ENCODE measurements at places on chromosomes 5 and 9.

- no peak for DNase-seq
Observed at GRCh38 chr5:174418809-174419539, 305.4 kb upstream of the MSX2 start.

DNA sequence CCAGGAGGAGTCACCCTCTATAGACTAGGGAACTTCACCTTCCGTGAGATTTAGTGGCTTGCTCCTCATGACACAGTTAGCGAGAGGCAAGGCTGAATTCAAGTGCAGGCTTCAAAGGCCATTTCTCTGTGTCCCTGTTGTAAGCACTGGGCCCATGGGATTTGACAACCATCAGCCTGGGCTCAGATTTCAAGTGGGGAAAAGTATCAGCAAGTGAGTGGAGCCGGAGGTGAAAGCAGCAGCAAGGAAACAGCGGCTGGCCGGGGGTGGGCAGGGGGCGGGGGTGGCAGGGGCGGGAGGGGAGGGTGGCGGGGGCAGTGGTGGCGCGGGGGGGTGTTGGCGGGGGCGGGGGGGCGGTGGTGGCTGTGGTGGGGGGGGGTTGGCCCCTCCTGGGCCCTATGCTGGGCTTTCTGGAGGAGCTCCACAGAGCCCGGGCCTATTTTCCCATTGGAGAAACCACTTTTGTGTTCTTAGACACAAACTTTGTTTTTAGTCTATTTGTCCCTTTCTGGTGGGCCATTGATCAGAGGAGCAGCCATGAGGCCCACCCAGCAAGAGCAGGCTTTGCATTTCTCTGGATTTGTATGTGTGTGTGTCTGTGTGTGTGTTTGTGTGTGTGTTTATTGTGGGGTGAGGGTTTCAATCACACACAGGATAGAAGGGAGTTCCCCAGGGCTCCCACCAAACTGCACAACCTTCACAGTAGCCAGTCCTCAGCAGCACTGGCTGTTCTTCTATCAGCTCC, 165.4 kb upstream of the RAI14 start:
- no peak for DNase-seq

DNA sequence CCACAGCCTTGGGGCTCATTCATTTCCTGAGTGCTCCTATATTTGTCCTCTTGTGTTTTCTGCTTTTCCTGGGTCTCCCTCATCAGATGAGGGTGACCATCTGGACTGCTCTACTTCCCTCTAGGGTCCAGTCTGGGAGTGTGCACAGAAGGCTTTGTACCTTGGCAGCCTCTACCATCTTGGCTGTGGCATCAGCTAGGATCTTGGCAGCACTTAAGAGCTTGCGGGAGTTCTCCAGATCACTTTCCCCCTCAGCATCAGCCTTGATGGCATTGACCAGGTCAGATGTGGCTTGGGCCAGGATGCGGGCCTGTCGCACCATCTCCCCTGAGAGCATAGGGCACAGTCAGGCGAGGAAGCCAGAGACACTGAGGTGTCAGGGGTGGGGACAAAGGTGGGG, 15.8 kb downstream of the TLN1 start:
- DNase-seq = no peak

GRCh38 chr5:116532762-116533525, 41.7 kb downstream of the SEMA6A start:
- DNase-seq = no peak

- no peak for DNase-seq
Observed at GRCh38 chr9:34956648-34957047, 1.4 kb upstream of the PHF24 start.

DNA sequence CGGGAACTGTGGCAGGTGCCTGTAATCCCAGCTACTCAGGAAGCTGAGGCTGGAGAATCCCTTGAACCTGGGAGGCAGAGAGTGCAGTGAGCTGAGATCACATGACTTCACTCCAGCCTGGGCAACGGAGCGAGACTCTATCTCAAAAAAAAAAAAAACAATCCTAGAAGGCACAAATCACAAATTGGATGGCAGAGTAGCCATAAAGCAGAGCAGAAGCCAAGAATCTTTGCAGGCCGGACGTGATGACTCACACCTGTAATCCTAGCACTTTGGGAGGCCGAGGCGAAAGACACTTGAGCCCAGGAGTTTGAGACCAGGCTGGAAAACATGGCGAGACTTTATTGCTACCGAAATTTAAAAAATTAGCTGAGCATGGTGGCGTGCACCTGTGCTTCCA, 9.2 kb upstream of the FUBP3 start:
- DNase-seq = no peak

DNA sequence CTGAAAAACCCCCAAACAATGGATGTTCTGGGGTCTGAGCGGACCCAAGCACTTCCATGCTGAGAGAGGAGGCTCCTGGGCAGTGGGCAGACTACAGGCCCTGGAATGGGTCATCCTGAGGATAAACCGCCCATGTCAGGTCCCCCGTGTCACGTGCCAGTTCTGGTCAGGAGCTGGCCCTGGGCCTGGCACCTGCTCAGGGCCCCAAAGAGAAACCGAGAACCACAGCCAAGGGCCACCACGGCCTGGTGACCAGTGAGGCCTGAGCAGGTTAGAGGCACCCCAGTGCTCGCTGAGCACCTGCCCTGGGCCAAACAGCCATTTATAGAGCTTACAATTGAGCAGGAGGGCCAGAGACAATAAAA, 15.8 kb downstream of the LMAN2 start:
- no peak for DNase-seq

GRCh38 chr5:157108976-157109375, at the start of gene HAVCR2:
Gene HAVCR2, minus strand, starts transcription at chr5:157109044. Its CDS starts 61 bp downstream, at chr5:157108983.
- no peak for DNase-seq

GRCh38 chr9:123456011-123456410, 100.0 kb downstream of the CRB2 start:
- DNase-seq = no peak

GRCh38 chr5:104513121-104513602, 950.6 kb upstream of the NUDT12 start:
- no peak for DNase-seq

GRCh38 chr5:101611039-101611438, 685.0 kb downstream of the SLCO4C1 start:
- no peak for DNase-seq

- DNase-seq = peak; percentile 56
Observed at GRCh38 chr5:54309691-54310432, 511 bp downstream of the ARL15 start.

GRCh38 chr9:13480693-13481092, 201.2 kb upstream of the MPDZ start:
- no peak for DNase-seq

GRCh38 chr9:136088939-136089696, 6.0 kb downstream of the NACC2 start:
- no peak for DNase-seq

DNA sequence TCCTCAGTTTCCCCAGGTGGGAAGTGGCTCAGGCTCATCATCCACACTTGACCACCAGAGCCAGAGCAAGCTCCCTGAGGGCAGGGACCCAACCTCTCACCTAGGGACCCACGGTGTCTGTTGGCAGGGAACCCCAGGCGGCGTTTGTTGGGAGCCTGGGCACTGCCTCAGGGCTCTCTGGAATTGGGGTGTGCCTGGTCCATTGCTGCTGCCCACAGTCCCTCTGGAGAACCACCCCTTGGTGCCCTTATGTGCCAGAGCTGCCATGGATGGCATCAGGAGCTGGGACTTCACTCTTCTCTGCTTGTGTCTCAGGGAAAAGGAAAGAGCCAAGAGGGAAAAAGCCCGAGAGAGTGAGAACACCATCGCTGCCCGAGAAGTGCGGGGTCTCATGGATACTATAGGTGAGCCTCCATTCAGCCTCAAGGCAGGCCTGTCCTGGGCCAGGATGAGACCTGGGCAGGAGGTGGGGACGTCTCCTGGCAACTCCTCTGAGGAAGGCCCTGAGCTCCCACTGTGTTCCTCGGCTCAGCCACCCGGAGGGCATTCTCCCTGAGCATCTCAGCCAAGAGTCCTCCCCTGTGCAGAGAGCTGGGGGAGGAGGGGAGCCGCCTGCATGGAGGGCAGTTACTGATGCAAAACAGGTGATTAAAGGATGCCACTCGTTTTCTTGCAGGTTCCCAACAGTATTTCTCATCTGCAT, 4.5 kb downstream of the CCDC180 start:
- no peak for DNase-seq

GRCh38 chr9:134644725-134645606, 3.4 kb downstream of the COL5A1 start:
- DNase-seq = no peak

DNA sequence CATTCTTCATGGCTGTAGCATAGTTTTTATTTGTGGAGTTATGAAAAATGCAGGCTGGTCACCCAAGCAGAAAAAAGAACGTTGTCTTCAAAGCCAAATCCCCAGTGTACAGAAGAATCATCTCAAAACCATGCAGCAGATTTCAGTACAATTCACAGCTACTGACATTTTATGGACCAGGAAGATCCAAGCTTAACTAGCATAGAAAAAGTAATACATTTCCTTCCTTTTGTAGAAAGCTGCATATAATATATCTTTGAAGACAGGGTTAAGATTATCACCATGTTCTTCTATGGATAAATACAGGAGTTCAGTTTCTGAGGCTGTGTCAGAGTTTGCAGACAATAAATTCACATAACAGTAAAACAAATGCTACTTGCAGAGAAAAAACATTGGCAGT, 1054.8 kb upstream of the C9orf72 start:
- DNase-seq = no peak

GRCh38 chr9:131092548-131093440, 3.5 kb upstream of the AIF1L start:
- DNase-seq = no peak

DNA sequence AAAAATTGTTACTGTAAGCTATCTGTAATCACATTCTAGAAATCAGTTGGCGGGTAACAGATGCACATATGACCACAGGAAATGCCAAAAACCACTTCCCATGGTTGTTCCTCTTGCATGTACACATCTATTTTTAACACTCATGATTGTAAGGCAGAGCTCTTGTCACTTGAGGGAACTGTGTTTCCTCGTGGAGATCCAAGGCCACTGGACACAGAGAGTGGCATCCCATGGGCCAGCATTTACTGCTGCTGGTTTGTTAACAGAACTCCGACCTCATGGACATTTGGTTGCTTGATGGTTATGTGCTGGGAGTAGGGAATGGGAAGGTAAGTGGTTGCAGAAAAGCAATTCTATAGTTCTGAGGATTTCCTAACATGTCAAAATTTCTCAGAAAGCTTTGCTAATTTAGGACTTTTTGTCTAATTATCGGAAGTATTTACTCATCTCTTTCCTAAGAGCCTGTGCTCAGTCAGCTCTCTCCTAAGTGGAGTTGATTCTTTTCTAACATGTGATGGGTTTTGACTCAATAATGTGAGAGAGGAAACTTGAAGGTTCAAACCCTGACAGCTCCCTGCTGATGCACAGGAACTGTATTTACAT, 202.0 kb upstream of the NR3C1 start:
- DNase-seq = no peak

DNA sequence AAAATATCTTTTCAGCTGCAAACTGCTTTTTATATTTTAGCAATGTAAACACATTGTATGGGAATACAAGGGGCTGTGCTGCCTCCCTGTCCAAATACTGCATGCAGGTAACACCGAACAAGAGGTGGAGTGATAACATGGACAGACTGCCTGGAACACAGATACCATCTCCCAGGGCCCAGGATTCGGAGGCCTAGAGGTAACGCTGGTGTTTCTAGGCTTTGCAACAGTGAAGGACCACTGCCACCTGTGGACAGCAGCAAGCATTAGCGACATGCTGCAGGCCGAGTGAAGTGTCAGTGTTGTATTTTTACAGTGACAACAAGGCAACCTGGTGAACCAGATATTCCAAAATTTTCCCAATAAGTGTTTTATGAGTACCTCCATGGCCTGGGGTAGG, 379.1 kb downstream of the DMRT2 start:
- DNase-seq = no peak

GRCh38 chr9:135931349-135931820, 24.0 kb upstream of the CAMSAP1 start:
- no peak for DNase-seq

DNA sequence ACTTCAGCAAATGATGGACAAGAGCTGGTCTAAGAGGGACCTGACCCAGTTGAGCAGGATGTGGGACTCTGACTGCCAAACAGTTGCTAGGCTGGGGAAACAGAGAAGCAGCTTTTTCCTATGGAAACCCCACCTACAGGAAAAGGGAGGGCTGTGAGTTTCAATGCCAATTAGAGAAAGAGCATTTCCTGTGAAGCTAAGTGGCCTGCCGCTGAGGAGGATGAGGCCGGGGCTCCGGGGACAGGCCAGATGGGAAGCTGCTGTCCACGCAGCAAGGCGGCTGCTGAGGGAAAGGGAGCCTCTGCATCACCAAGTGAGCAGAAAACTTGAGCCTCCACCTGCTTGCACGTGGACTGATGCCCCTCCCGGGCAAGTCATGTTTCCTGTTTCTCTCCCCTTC, at the start of gene PCDH12:
Gene PCDH12 (minus strand): TSS at position 90 of the 400 bp plus-strand sequence. CDS start 351 bp downstream, outside the sequence.
- DNase-seq = no peak

- DNase-seq = no peak
Observed at GRCh38 chr9:37706290-37706689, 47.3 kb upstream of the TRMT10B start.

- no peak for DNase-seq
Observed at GRCh38 chr5:59371525-59372127, 521.9 kb downstream of the PDE4D start.

- no peak for DNase-seq
Observed at GRCh38 chr5:37490120-37490810, 111.1 kb downstream of the WDR70 start.

DNA sequence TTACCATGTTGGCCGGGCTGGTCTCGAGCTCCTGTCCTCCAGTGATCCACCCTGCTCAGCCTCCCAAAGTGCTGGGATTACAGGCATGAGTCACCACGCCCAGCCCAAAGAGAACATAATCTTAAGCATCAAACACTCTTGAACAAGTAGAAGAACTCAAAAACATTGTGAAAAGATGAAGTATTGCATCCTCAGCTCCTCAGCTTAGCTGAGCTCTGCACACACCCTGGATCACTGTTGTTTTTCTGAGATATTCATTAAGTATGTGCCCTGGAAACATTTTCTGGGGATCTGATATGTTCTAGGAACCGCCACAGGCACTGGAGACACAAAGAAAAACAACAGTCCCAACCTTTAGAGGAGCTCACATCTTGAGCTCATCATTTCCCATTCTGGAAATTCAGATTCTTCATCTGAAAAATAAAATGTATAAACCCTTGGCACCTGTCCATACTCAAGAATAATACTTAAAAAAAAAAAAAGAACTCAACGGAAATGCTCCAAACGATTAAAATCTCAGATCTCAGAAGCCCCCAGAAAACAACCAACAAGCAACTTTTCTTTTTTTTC, 62.2 kb upstream of the ZNF462 start:
- no peak for DNase-seq

DNA sequence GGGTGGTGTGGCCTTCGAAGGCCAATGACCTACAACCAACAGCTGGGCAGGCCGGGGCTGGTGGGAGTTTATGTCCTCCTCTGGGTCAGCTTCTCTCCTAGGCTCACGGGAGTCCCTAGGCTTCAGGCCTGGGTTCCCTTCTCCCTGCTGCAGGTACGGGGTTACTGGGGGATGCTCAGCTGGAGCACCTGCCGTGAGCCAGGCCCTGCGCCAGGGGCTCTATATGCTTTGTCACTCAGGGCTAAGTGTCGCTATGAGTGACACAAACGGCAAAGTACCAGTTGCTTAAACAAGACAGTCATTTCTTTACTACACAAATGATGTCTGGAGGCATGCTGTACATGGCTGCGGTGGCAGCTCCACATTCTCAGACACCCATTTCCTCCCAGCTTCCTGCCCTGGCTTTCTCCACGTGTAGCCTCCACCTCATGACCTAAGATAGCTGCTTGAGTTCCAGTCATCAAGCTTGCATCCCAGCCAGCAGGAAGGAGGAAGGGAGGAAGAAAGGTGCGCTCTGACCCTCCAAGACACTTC, 22.5 kb upstream of the NINJ1 start:
- no peak for DNase-seq

- DNase-seq = no peak
Observed at GRCh38 chr5:60993875-60994571, 49.0 kb downstream of the NDUFAF2 start.

- DNase-seq = no peak
Observed at GRCh38 chr9:6973762-6974161, 216.0 kb downstream of the KDM4C start.

Measured in caudate nucleus (tissue), 63 donors.